ENCODE measurements at places on chromosomes 12 and 14. TPM values are rescaled to one million over a fixed set of nuclear protein-coding genes. Genes with fewer than 3 reads are reported as not detected.

GRCh38 chr12:90207799-90208198 lies 499.2 kb upstream of the ATP2B1 start:
- H3K4me3 ChIP-seq, result no peak overlapping the region
- H3K27ac ChIP-seq, result no peak overlapping the region
- no peaks in the 10 kb centered on the region for H3K4me1 ChIP-seq
- H3K27me3 ChIP-seq, result no peaks in the 10 kb centered on the region

- no peak overlapping the region for H3K27ac ChIP-seq
- no peak overlapping the region for H3K4me3 ChIP-seq
- H3K4me1 ChIP-seq, result no peaks in the 10 kb centered on the region
- no peak for DNase-seq
Observed at GRCh38 chr14:94227029-94227428, 52.9 kb downstream of the PPP4R4 start.

GRCh38 chr14:70082394-70082793 lies 106.4 kb downstream of the SLC8A3 start:
- H3K4me1 ChIP-seq, result no peaks in the 10 kb centered on the region
- H3K36me3 ChIP-seq, result no peaks in the 10 kb centered on the region
- no peak overlapping the region for H3K27ac ChIP-seq
- no peak overlapping the region for H3K4me3 ChIP-seq
- no peaks in the 10 kb centered on the region for H3K27me3 ChIP-seq

- DNase-seq, result no peak
- no peak overlapping the region for H3K4me3 ChIP-seq
- H3K4me1 ChIP-seq, result no peaks in the 10 kb centered on the region
- no peaks in the 10 kb centered on the region for H3K36me3 ChIP-seq
Observed at GRCh38 chr12:44626883-44627282, 249.2 kb downstream of the NELL2 start.

DNA sequence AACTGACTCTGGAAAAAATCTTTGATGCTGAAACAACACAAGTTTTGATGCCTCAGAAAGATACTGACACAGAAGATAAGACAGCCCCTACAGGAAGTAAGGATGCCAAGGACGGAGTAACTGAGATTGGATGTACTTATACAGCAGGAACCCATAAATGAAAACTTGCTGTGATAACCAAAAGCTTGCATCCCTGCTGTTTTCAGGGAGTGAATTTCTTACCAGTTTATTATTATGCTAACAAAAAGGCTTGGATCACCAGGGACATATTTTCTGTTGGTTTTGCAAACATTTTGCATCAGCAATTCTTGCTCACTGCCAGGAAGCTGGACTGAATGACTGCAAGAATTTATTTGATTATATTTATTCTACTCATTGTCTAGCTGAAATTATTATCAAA lies 197.7 kb downstream of the NAV3 start:
- no peaks in the 10 kb centered on the region for H3K27me3 ChIP-seq
- H3K4me1 ChIP-seq, result no peaks in the 10 kb centered on the region
- no peak for DNase-seq
- H3K27ac ChIP-seq, result no peak overlapping the region
- H3K36me3 ChIP-seq, result no peaks in the 10 kb centered on the region
- H3K4me3 ChIP-seq, result no peak overlapping the region

DNA sequence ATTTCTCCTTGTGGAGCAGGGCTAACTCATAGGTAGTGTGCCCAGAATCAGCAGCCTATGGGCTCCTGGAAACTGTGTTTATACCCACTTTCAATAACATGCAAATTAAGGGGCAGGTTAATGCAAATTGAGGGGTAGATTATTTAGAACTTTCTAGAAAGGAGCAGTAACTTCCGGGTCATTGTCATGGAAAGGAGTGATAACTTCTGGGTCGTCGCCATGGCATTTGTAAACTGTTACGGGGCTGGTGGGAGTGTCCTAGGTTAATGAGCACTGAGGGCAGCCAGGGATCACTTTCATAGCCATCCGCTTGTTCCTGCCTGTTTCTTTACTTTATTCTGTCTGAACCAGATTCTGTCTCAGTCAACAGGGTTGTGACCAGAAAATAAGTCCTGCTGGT lies 143.3 kb upstream of the RFLNA start:
- DNase-seq, result no peak
- H3K27me3 ChIP-seq, result no peaks in the 10 kb centered on the region
- H3K27ac ChIP-seq, result no peak overlapping the region
- no peak overlapping the region for H3K4me3 ChIP-seq
- H3K4me1 ChIP-seq, result no peaks in the 10 kb centered on the region
- no peaks in the 10 kb centered on the region for H3K36me3 ChIP-seq

GRCh38 chr14:30179381-30180130 lies 251.9 kb upstream of the PRKD1 start:
- H3K27me3 ChIP-seq, result no peaks in the 10 kb centered on the region
- H3K4me1 ChIP-seq, result no peaks in the 10 kb centered on the region
- H3K36me3 ChIP-seq, result no peaks in the 10 kb centered on the region
- no peak overlapping the region for H3K4me3 ChIP-seq
- DNase-seq, result no peak
- no peak overlapping the region for H3K27ac ChIP-seq

DNA sequence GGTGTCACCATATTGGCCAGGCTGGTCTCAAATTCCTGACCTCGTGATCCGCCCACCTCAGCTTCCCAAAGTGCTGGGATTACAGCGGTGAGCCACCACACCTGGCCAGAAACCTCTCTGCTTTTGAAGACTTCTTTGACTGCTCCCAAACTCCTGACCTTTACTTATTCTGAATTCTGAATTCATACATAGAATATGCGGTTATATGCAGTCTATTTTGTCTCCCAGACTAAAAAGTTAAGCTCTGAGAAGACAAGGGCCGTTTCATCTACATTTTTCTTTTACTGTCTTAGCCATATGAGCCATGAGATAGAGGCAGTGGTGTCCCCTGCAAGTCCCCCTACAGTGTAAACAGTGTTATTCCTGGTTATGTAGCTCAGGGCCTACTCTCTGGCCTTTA lies 179.3 kb downstream of the NTF3 start:
- no peaks in the 10 kb centered on the region for H3K27me3 ChIP-seq
- H3K36me3 ChIP-seq, result no peaks in the 10 kb centered on the region
- DNase-seq, result no peak
- H3K4me3 ChIP-seq, result no peak overlapping the region
- no peaks in the 10 kb centered on the region for H3K4me1 ChIP-seq

DNA sequence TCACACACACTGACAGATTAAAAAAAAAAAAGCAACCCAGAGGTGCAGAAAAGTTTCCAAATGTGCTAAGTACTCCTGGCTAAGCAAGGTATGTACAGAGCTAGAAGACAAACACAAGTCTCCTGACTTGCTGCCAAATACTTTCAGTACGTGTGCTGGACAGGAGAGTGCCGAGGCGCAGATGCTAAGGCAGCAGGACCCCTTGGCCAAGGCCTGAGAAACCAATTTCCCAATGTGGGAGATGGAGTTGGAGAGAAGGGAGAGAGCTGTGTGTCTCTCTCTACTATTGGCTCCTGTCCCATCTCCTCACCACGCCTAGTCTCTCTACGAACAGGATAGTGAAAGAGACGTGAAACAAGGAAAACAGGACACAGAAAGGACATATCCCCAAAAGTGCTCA lies 5.3 kb downstream of the SPRYD3 start:
- H3K27me3 ChIP-seq, result no peaks in the 10 kb centered on the region
- no peak overlapping the region for H3K4me3 ChIP-seq
- H3K36me3 ChIP-seq, result peaks cover 4% of the 10 kb centered on the region

GRCh38 chr14:104650057-104650980 lies 39.1 kb upstream of the INF2 start:
- no peak overlapping the region for H3K4me3 ChIP-seq
- peaks cover 5% of the 10 kb centered on the region for H3K27me3 ChIP-seq
- peaks cover 8% of the 10 kb centered on the region for H3K4me1 ChIP-seq
- peak; percentile 30 for DNase-seq

DNA sequence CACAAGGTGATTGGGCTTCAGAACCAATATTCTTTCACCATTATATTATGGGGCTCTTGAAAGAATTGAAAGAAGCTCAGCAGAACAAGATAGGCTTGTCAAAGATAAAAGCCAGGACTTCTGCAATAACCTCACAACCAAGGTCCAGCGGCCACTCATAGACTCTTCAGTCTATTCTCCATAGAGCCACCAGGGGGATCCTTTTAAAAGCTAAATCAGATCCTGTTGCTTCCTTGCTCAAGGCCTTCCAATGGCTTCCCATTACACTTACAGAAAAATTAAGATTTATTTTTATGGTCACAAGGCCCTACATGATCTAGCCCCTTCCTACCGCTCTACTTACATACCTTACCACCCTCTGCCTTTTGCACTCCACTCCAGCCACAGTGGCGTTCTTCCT lies 169.6 kb downstream of the C12orf42 start:
- DNase-seq, result no peak
- H3K36me3 ChIP-seq, result no peaks in the 10 kb centered on the region
- no peaks in the 10 kb centered on the region for H3K4me1 ChIP-seq

- H3K36me3 ChIP-seq, result no peaks in the 10 kb centered on the region
- no peak overlapping the region for H3K27ac ChIP-seq
- peaks cover 3% of the 10 kb centered on the region for H3K27me3 ChIP-seq
- DNase-seq, result no peak
- H3K4me1 ChIP-seq, result no peaks in the 10 kb centered on the region
- H3K4me3 ChIP-seq, result no peak overlapping the region
Observed at GRCh38 chr14:104983231-104983721, 2.3 kb upstream of the CLBA1 start.

DNA sequence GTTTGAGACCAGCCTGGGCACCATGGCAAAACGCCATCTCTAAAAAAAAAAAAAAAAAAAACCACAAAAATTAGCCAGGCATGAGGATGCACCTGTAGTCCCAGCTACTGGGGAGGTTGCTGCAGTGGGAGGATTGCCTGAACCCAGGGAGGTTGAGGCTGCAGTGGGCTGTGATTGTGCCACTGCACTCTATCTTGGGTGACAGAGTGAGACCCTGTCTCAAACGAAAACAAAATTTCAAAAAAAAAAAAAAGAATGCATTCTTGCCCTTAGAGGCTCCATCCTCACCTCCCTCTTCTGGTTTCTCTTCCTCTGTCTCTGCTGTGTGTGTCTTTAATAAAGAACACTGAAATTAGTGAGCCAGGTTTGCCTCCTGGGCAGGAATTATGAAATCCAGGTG lies 107.8 kb downstream of the VCPKMT start:
- H3K4me1 ChIP-seq, result no peaks in the 10 kb centered on the region
- no peaks in the 10 kb centered on the region for H3K36me3 ChIP-seq
- no peak for DNase-seq
- no peak overlapping the region for H3K4me3 ChIP-seq
- no peaks in the 10 kb centered on the region for H3K27me3 ChIP-seq

GRCh38 chr12:41013881-41014642 lies 174.1 kb upstream of the PDZRN4 start:
- no peak overlapping the region for H3K4me3 ChIP-seq
- no peaks in the 10 kb centered on the region for H3K36me3 ChIP-seq
- no peak overlapping the region for H3K27ac ChIP-seq
- H3K4me1 ChIP-seq, result no peaks in the 10 kb centered on the region
- DNase-seq, result no peak
- no peaks in the 10 kb centered on the region for H3K27me3 ChIP-seq

- H3K36me3 ChIP-seq, result peaks cover 24% of the 10 kb centered on the region
- H3K27me3 ChIP-seq, result no peaks in the 10 kb centered on the region
- DNase-seq, result no peak
- no peak overlapping the region for H3K27ac ChIP-seq
Observed at GRCh38 chr12:50626026-50626425, 121.2 kb downstream of the DIP2B start.

DNA sequence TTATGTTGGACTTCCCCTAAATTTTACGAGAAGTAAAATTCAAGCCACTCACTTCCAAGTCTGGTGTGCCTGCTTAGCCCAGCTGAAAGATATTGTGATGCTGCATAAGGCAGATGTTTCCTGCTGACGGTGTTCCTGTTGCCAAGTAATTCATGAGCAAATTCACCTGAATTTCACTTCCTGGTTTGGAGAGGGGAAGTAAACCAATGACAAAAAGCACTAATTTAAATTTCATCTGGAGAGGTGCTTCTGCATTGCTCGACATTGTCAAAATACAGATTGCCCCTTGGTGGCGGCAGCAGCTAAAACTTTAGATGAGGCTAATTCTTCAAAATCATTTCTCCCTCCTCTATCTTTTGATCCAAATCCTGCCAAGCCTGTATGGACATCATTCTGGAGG lies 281.1 kb downstream of the AACS start:
- no peak overlapping the region for H3K4me3 ChIP-seq
- H3K36me3 ChIP-seq, result no peaks in the 10 kb centered on the region
- H3K27me3 ChIP-seq, result no peaks in the 10 kb centered on the region
- no peak for DNase-seq
- no peak overlapping the region for H3K27ac ChIP-seq
- no peaks in the 10 kb centered on the region for H3K4me1 ChIP-seq

DNA sequence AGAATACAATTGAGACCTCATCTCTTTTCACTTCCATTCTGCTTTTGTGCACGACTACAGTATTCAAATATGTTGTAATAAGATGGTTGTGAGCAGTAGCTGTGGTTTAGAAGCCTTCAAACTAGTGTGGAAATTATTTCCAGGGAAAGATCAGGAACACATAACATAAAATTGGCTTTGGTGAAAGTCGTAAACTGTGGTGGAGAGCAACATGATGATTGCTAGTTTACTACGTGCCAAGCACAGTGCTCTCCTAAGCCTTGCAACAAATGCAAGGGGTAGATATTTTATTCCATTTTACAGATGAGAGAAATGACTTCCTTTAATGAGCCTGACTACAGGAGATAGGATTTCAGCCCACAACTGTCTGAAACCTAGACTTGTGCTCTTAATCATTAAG lies 172.4 kb upstream of the LMNTD1 start:
- H3K27me3 ChIP-seq, result no peaks in the 10 kb centered on the region
- DNase-seq, result no peak
- H3K27ac ChIP-seq, result no peak overlapping the region
- H3K4me1 ChIP-seq, result no peaks in the 10 kb centered on the region
- no peaks in the 10 kb centered on the region for H3K36me3 ChIP-seq

DNA sequence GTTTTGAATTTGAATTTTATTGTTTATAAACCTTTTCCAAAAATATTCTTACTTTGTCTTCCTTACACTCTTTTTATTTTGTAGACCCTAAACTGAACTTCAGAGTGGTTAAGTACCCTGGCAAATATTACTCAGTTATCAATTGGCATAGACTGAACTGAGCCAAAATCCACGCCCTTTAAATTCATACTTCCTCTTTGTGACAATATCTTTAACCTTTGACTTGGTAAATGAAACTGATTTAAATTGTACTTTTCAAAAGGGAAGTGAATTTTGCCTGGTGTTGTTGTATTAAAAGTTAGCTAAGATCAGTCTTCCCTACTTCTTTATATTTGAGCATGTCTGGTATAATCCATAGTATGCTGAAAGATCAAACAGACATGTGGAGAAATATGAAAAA lies 184.3 kb upstream of the USP15 start:
- H3K36me3 ChIP-seq, result no peaks in the 10 kb centered on the region
- H3K27me3 ChIP-seq, result no peaks in the 10 kb centered on the region
- no peaks in the 10 kb centered on the region for H3K4me1 ChIP-seq
- peak; percentile 13 for DNase-seq

RNASE3 gene
- polyA plus RNA-seq, result not detected

NDRG2 gene
- polyA plus RNA-seq, result 88.1 TPM

ENDOU gene
- 2.1 TPM for polyA plus RNA-seq

VRTN gene
- not detected for polyA plus RNA-seq

POTEM gene
- not detected for polyA plus RNA-seq

KRT2 gene
- 2.2 TPM for polyA plus RNA-seq

RFX4 gene
- 0.03 TPM for polyA plus RNA-seq

SLCO1A2 gene
- 0.10 TPM for polyA plus RNA-seq
